ENCODE measurements at places on chromosomes 2 and 18.

DNA sequence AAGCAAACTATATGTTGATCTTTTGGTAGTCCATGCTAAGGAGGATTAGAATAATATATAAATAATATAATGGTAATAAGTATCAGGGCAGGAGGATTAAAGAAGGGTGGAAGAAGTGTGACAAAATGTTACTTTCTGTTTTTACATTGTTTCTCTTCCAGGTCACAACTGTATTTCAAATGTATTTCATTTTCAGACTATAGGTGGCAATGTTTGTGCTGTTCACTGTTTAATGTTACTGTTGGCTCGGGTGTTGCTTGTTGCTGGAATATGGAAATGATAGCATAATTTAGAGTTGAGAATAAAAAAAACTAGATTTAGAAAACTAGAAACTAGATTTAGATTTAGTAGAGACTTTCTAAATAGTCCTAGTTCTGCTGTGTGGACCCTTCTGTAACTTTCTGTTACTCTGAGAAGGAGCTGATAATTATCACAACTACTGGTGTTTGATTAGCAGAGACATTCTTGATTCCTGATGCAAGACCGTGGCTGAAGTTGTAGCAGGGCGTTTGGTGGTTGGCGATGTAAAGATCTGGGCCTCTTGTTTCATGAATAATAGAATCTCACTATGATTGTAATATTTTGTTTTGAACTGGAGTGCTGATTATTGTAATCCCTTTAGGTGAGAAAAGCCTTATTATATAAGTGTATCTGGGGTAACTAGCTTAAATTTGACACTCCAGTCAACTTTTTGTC, 7.9 kb downstream of the NEDD4L start:
- DNase-seq = no peak

GRCh38 chr2:191637182-191638078, 40.5 kb upstream of the NABP1 start:
- DNase-seq = no peak

- no peak for DNase-seq
Observed at GRCh38 chr2:56801214-56801613, 617.4 kb downstream of the CCDC85A start.

GRCh38 chr2:153477636-153478288, 800 bp downstream of the RPRM start:
- no peak for DNase-seq

GRCh38 chr2:241900251-241901017, 30.9 kb downstream of the RTP5 start:
- no peak for DNase-seq

DNA sequence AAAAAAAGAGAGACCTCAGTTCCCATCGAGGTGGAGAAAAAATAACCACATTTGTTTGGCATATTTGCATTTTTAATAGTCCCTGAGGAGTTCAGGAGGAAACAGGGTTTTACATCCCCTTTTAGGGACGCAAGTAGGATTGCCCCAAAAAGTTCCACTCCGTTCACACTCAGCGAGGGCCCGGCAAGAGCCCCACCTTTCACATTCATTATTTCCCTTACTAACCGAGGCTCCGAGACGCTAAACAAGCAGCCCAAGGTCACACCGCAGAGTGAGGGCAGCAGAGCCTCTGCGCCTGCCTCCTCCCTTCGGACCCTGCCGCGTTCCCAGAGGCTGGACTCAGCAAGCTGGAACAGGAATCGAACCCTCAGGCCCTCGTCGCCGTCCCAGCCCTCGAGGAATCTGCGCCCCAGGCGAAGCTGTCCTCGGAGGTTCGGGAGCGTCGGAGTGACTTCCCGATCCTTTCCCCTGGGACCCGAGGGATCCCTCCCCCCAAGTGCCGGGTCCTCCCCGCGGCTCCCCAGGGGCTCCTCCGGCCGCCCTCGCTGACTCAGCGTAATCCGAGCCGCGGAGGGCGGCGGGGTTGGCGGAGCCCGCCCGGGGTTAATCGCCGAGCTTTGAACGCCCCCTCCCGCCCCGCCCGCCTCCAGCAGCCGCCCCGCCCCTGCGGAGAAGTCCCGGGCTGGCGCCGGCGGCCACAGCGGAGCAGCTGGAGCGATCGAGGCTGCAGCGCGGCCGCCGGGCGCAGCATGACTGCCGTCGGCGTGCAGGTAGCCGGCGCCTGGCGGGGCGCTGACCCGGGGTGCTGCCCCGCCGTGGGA, at the start of gene TMEM37:
Gene TMEM37 (plus strand): TSS at position 700 of the 821 bp plus-strand sequence. CDS start 50 bp downstream, at position 750.
- no peak for DNase-seq

DNA sequence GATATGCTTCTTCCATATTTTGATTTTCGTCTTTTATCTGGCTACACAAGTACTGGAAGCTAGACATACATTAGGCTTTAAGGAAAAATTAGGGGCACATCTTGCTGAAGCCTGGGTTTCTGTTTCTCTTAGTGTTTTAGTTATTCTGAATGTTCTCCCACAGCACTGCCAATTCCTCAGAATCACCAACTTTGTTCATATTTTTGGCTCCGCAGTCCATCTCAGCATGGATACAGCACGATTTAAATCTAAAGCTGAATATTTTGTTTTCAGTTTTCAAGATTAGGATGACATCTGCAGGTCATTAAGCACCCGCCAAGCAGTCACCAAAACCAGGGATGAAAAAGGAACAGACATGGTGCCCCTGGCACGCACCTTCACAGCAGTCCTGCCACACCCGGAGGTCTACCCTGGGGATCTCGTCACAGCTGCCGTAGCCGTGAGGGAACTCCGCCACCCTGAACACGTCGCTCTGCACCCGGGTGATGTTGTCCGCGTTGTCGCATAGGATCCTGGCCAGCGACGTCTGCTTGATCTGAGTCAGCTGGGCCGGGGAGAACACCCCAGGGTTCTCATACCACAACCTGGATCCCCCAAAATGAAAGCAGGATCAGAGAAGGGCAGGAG, 101.2 kb downstream of the PXDN start:
- no peak for DNase-seq

All from stimulated activated CD8-positive, alpha-beta memory T cell treated with anti-CD3 and anti-CD28 coated beads, Interleukin-2, amount 100 ng/mL, for 1 hour (primary cell).